ENCODE measurements at places on chromosomes 5 and 9.

DNA sequence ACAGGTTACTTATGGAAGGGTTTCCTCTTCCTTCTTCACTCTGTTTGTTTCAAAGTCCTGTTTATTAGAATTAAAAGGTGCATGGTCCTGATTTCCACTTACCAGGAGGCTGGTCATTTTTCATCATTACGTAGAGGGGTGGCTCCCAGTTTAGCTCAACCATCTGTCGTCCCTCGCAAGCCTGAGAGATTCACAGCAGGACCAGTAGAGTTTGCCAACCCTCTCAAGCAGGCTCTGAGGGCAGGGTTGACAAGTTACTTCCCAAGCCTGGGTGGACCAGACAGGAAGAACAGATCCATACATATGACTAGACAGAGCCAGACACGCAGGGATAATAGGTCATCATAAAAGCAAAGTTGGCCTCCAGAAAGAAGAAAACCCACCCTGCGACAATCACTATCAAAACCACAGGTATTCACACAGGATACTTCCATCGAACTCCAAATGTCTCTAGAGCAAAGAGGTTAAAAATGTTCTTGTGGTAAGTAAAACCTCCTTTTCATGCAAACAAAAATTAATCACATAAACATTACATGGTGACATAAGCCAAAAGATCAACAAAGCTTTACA, 151.9 kb downstream of the ELAVL2 start:
- DNase-seq = no peak

DNA sequence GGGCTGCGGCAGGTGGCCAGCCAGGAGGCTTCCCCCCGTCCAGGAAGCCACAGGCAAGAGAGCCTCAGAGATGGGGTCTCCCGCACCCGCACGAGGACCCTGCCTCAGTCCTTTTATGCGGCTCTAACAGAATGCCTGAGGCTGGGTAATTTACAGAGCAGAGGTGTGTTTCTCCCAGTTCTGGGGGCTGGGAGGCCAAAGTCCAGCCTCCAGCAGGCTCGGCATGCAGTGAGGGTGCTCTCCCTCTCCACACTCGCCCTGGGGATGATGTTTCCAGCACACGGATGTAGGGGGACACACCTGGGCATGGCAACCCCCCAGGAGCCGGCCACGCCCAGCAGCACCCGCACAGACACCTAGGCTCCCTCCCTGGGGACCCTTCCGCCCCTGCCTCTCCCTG, 95.4 kb upstream of the PPP1R26 start:
- DNase-seq = no peak

DNA sequence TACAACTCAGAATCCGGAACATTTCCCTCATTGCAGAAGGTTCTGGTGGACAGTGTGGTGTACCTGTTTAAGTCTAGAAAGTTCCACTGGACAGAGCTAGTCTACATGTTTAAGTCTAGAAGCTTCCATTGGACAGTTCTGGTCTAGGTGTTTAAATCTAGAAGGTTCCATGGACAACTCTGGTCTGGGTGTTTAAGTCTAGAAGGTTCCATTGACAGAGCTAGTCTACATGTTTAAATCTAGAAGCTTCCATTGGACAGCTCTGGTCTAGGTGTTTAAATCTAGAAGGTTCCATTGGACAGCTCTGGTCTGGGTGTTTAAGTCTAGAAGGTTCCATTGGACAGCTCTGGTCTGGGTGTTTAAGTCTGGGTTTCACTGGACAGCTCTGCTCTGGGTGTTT, 25.0 kb downstream of the CCDC187 start:
- DNase-seq = no peak

DNA sequence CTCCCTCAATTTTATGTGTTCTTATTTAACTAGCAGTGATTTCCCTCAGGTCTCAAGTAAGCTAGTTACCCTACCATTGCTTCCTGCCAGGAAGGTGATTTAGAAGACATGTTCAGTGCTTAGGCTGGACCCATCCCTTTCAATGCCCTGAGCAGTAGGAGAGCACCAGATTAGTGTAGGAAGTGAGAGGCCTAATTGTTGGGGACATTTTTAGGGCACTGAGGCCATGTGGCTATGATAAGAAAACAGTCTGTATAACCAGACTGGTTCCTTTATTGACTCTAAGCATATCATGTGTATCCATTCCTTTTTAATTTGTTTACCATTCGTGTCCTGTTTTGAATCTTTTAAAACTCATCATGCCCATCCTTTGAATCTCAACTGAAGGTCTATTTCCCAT, 312.3 kb upstream of the PRR16 start:
- DNase-seq = no peak

DNA sequence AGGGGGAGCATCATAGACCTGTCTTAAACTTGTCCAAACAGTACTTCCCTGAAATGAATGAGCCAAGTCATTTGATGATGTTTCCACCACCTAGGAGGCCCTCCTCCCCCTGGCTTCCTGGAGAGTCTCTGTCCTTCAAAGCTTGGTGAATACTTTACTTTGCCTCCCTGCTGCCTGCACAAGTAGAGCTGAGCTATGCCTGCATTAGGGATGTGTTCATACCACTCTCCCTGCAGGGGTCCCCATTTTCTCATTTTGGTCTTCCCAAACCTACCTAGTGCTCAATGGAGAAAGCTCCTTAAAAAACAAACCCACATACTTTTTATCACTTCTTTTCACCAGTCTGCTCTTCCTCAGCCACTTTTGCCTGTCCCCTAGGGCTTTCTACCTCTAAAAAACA, 7.7 kb downstream of the CCNI2 start:
- no peak for DNase-seq

DNA sequence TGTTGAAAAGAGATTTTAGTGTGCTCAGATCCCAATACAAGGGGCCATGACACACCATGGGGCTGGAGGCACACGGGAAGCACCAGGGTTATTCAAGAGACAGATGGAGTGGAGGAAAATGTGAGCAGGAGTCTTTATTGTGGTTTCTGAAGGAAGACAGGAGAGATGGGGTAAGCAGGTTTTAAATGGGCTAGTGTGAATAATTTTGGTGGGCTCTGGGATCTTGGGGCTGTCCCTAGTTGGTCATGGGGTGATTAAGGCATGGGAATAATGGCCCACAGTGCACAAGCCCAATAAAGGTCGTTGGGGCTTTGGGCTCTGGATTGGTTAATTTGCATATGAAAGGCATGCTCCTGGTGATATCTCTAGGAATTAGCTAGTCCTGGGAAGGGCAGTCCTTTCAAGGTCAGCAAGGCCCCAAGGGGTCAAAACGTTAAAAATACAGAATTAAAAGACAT, 3.6 kb upstream of the SCGB3A2 start:
- no peak for DNase-seq

DNA sequence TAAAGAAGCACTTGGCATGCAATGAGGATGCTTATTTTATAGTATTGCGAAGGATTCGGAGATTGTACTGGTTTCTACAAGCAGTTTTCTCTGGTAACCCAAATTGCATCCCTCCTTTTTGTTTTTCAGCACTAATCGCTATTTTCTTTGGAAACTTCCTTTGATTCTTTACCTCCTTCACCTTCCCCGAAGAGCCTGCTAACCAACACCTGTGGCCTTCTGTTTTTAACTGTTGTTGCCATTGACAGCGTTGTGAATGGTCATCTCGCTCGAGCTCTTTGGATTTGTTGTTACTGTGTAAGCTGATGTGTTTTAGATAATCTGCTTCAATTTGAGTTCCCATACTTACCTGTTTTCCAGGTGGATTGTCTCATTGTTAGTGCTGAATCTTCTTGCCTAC, 1.1 kb downstream of the CNOT6 start:
- DNase-seq = no peak

DNA sequence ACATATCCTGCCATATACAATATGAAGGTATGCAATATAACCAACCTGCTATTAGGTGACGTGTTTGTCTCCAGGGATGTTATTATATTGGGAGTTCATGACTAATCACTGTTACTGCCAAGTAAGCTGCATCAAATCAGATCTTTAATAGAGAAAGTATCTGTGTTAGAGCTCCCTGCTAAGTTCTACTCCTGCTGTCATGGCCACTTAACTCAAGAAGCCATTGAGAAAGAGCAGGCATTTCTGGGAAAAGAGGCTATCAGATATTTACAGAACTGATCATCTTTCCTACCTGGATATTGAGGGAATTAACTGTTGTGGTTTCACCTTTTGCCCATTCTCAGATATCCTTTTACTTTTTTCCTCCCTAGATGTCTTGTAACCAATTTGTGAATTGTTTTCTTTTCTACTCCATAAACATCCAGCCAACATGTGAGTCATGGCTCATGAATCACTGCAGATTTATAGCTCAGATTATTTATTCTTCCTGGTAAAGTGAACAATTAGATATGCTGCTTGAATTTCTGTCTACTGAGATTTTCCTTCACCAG, 634.8 kb upstream of the FAM174A start:
- no peak for DNase-seq

DNA sequence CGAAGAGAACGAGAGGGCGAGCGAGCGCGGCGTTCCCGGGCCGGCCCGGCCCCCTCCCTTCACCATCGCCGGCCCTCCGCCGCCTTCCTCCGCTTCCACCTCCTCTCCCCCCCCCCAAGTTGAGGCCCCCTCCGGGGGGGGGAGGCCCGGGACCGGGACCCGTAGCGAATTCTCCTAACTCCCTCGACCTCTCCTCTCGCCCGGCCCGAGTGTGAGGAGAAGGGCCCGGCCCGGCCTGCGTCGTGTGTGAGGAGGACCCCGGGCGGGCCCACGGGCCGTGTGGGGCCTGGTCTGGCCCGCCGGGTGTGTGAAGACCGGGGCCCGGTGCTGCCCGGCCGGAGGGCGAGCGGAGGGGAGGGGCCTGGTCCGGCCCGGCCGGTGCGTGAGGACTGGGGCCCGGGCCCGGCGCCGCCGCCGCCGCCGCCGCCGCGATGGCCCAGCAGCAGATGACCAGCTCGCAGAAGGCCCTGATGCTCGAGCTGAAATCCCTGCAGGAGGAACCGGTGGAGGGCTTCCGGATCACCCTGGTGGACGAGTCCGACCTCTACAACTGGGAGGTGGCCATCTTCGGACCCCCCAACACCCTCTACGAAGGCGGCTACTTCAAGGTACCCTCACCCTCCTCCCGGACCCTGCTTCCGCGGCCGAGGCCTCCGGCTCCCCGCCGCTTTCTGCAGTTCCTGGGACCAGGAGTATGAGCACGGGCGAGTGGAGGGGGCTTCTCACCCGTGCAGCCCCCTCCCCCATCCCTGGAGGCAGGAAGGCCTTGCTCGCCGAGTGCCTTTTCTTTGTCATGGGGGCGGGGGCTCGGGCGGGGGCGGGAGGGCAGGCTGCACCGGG, 587 bp downstream of the UBE2R2 start:
- peak; percentile 63 for DNase-seq

DNA sequence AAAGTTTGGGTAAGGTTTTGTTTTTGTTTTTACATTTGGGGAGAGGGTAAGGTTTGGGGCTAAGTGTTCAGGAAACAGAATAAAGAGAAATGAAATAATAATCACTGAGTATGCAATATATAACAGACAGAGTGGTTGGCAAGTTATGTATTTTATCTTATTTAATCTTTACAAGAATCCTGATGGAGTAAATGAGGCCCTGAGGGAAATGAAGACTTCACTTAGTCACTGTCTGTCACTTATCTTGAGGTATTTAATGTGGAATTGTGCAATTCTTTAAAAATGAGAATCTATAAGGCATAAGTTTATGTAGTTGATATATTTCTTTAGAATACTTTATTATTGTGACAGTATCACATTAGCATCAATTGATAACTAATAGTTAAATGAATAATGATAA, 48.1 kb downstream of the TEK start:
- no peak for DNase-seq

DNA sequence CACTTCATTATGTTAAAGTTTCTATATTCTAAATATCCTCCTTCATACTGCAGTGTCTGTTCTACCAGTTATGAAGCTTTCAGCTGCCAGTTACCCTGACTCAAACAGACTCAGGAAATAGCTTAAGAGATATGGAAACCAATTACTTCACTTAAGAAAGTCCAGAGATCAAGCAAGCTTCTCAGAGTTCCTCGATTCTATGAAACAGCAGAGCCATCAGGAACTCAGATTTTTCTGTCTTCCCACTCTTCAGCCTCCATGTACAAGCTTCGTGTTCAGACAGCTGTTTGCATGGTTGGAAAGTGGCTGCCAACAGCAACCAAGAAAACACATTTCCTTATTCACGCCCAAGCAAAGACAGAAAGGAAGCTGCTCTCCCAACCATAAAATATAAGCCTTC, 216.1 kb downstream of the ACTL7B start:
- DNase-seq = no peak

DNA sequence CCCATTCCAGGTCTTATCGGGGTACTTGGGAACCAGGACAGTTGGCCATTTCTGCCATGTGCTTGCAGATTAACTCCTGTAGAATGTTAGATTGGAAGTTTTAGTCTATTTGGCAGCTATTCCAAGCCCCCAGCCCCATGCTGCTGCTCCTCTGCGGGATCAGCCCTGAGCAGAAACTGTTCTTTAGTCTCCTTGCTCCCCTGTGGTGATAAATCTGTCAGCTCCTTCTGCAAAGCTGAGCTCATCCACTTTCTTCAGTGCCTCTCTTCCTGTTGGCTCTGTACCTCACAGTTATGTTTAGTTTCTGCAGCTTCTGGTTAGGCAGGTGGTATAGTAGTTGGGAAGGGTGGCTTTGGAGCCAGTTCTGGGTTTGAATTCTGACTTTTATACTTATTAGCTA, 170.4 kb downstream of the GRIA1 start:
- no peak for DNase-seq

GRCh38 chr9:123812984-123813383, 116.9 kb downstream of the DENND1A start:
- DNase-seq = no peak

GRCh38 chr5:87246061-87246460, 21.6 kb upstream of the RASA1 start:
- DNase-seq = no peak

DNA sequence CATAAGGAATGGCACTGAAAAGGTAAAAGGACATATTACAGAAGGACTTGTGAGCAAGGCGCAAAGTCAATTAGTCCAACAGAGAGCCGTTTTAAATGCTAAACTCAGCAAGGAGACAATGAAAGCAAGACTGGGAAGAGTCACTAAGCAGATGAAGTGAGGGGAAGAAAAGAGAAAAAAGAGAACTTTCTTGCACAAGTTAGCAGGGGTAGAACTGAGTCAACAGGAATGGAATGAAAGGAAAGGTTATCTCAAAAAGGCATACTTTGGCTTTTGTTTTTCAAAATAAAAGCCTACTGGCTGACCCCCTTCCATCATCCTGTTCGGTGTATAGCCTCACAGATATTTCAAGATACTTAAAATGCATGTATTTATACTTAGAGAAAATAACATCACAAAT, 75.0 kb downstream of the NR6A1 start:
- no peak for DNase-seq

DNA sequence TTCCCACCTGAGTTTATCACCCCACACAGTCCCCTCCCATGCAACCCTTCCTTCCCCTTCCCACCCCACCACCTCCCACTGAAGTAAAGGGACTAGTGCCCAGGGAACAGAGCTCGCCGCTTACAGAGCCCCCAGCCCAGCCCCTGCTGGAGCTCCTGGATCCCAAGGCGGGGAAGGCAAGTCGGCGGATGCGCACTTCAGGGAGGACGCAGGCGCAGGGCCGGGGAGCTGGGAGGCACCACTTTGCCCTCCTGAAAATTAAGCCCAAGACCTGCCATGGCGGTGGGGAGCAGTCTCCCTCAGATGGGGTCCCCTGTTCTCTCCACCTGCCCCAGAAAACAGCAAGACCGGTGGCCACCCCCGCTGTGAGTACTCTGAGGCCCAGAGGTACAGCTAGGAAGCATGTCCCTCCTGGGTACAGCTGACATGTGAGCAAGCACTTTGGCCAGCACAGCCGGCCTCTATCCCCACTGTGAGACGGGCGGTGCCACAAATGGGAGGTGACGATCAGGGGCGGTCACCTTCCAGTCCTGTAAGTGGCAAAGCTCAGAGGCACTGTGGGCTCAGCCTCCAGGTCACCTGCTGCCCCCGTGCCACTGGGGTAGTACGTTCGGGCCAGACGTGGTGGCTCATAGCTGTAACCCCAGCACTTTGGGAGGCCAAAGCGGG, 45.9 kb downstream of the COL23A1 start:
- no peak for DNase-seq

- no peak for DNase-seq
Measured at GRCh38 chr5:140242099-140242498, 60.8 kb downstream of the PFDN1 start.

Measured in stimulated activated naive B cell treated with anti-CD40 and anti-IgM and Interleukin-4, amounts not matched to agents 10 μg/mL and 1 μg/mL and 100 μg/mL, for 72 hours (primary cell).